Esophagus squamous epithelium (tissue), 5 donors: ENCODE measurements at places on chromosomes 2 and 18.
A peak's percentile ranks its signal among the peaks of the same experiment; 100 is the strongest.

GRCh38 chr2:137677466-137677865 is 286.8 kb upstream of the HNMT start:
- H3K27me3 ChIP-seq = no peaks in the 10 kb centered on the region
- H3K4me1 ChIP-seq = peaks cover 42% of the 10 kb centered on the region
- no peak overlapping the region for H3K4me3 ChIP-seq
- H3K36me3 ChIP-seq = no peaks in the 10 kb centered on the region
- no peak for DNase-seq

GRCh38 chr18:11183637-11184036 is 34.3 kb upstream of the PIEZO2 start:
- DNase-seq = no peak
- H3K27me3 ChIP-seq = no peaks in the 10 kb centered on the region
- no peak overlapping the region for H3K27ac ChIP-seq
- no peaks in the 10 kb centered on the region for H3K4me1 ChIP-seq

DNA sequence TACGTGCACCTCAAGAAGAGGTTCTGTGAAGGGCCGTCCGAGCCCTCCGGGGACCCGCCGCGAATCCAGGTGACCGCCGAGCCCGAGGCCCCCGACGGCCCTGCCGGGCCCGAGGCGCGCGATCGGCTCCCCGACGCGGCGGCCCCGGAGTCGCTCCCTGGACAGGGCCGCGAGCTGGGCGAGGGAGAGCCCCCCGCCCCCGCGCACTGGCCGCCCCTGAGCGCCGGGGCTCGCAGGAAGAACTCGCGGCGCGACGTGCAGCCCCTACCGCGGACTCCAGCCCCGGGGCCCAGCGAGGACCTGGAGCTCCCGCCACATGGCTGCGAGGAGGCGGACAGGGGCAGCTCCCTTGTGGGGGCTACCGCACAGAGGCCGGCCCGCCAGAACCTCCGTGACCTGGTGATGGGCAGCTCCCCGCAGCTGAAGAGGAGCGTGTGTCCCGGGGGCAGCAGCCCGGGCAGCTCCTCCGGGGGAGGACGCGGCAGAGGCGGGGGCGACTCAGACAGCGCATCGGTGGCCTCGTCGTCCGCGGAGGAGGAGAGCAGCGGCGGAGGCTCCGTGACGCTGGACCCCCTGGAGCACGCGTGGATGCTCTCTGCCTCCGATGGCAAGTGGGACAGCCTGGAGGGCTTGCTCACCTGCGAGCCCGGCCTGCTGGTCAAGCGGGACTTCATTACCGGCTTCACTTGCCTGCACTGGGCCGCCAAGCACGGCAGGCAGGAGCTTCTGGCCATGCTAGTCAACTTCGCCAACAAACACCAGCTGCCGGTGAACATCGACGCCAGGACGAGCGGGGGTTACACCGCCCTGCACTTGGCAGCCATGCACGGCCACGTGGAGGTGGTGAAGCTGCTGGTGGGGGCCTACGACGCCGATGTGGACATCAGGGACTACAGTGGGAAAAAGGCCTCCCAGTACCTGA is 812 bp downstream of the SOWAHC start:
- H3K27ac ChIP-seq = peak overlapping the region; percentile 100
- H3K4me1 ChIP-seq = peaks cover 80% of the 10 kb centered on the region
- DNase-seq = no peak
- H3K36me3 ChIP-seq = peaks cover 13% of the 10 kb centered on the region
- H3K4me3 ChIP-seq = peak overlapping the region; percentile 83
- H3K27me3 ChIP-seq = no peaks in the 10 kb centered on the region

DNA sequence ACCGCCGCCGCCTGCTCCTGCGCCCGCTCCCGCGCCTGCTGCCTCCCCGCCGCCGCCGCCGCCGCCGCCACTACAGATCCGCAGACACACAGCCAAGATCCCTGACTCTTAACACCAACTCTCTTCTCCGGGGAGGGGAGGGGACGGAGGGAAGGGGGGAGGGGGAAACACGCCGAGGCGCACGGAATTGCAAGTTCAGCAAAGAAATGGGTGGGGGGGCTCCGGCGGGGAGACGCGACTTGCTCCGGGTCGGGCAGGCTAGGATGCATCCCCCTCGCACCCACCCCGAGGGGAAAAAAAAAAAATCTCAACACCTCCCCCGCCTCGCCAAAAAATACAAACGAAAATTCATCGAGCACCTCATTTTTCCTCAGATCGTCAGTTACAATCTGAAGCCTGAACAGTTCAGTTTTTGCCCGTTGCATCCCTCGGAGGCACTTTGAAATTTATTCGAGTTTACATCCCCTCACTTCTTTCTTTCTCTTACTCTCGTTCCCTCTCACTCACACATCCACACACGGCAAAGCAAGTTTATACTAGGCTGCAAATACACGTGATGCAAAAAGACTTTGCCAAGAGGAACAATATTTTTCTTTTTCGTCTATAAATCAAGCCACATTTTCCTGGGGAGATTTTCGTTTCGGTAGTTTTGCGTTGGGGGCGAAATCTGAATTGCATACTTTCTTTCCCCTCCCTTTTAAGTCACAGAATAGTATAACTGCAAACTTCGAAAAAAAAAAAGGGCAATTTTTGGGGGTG is at the start of gene TCF4:
Gene TCF4, minus strand, starts transcription at position 82 of the 759 bp plus-strand sequence. CDS start 1,076 bp downstream, outside the sequence.
- H3K36me3 ChIP-seq = no peaks in the 10 kb centered on the region

DNA sequence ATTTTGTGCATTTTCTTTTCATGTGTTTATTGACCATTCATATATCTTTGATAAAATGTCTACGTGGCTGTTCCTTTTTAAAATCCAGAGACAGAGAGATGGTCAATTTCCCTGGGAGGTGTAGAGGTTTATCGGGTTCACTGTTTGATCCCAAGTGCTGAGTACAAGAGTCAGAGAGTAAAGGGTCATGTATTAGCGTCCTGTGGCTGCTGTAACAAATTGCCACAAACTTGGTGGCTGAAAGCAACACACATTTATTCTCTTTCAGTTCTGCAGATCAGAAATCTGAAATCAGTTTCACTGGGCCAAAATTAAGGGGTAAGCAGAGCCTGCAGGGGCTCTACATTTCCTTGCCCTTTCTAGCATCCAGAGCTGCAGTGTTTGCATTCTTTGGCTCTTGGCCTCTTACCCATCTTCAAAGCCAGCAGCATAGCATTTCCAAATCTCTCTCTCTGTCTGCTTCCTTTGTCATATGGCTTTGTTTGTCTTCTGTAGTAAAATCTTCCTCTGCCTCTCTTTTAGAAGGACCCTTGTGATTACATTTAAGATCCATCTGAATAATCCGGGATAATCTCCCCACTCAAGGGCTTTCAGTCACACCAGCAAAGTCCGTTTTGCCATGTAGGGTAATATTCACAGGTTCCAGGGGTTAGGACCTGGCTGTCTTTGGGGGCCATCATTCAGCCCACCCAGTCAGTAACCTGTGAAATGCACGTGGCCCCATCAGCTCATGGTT is 49.9 kb downstream of the TMEM17 start:
- H3K4me3 ChIP-seq = no peak overlapping the region
- no peaks in the 10 kb centered on the region for H3K36me3 ChIP-seq
- DNase-seq = no peak
- peak overlapping the region; percentile 87 for H3K27ac ChIP-seq
- H3K27me3 ChIP-seq = no peaks in the 10 kb centered on the region

DNA sequence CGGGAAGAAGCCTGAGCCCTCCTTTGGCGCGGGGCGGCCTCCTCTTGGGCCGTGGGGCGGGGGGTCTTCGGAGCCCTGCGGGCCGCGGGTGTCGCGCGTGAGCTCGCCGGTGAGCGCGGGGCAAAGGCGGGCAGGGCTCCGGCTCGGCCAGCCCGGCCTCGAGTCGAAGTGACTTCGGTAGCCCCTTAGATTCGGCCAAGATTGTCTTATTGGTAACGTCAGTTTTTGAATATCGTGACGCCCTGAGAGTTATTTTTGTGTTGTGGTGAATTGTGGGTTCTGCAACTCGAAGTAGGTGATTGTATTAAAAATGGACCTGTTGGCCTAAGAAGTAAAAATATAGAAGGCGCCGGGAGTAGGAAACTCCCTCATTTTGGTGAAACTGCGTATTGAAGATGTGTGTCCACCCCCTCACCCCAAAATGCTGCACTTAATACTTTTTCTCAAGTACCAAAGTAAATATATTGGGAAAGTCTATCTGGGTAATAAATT is 669 bp downstream of the MARCHF7 start:
- H3K27ac ChIP-seq = peak overlapping the region; percentile 98
- H3K36me3 ChIP-seq = peaks cover 6% of the 10 kb centered on the region
- H3K4me3 ChIP-seq = peak overlapping the region; percentile 90
- DNase-seq = no peak
- no peaks in the 10 kb centered on the region for H3K27me3 ChIP-seq
- peaks cover 35% of the 10 kb centered on the region for H3K4me1 ChIP-seq

GRCh38 chr2:158943973-158944372 is 24.5 kb upstream of the TANC1 start:
- no peak overlapping the region for H3K4me3 ChIP-seq
- DNase-seq = no peak
- no peaks in the 10 kb centered on the region for H3K4me1 ChIP-seq
- no peaks in the 10 kb centered on the region for H3K27me3 ChIP-seq

DNA sequence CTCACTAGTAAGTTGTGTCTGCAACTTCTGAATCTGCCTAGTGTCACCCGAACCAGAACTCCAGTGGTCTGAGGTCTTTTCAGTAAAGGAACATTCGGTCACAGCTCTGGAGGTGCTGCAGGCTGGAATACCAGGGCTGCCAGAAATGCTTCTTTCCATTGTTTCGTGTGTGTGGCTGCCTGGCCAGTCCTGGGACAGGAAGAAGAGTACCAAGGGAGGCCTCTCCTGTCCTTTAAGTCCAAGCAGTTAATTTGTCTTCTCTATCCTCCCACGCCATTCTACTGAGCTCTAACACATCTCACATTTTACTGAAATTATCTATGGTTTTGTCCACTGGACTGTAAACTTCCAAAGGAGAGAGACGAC is 196.0 kb downstream of the LNPK start:
- H3K27ac ChIP-seq = no peak overlapping the region
- H3K4me3 ChIP-seq = no peak overlapping the region
- H3K4me1 ChIP-seq = no peaks in the 10 kb centered on the region
- no peak for DNase-seq
- no peaks in the 10 kb centered on the region for H3K36me3 ChIP-seq

DNA sequence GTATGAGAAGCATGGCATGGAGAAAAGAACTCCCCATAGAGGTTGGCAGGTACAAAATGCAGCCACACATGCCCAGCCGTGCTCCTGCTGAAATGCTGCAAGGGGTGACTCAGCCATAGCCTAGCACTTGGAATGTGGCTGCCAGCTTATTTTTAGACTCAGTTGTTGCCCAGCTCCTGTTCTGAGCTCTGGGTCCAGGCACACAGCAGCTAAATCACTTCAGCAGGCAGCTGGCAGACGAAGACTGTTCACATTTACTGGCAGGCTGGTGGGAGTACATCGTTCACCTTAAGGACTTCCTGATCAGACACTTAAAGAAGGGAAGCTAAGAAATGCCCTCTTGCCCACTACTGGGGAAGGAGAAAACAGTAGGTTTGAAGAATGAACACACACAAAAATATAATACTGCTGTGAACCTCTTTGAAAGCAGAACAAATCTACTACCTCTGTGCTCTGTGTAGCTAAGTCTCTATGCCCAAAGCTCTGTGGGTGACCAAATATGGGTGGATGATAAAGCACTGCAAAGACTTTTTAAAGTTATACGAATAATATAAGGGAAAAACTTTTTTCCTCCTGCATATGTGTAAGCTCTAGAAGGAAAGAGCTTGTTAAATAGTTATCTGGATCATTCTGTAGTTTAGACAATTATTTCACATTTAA is 146.1 kb downstream of the LNPK start:
- no peak for DNase-seq
- no peaks in the 10 kb centered on the region for H3K27me3 ChIP-seq
- no peak overlapping the region for H3K27ac ChIP-seq

GRCh38 chr2:34670482-34670881 is 1071.4 kb upstream of the FAM98A start:
- H3K27ac ChIP-seq = no peak overlapping the region
- no peaks in the 10 kb centered on the region for H3K4me1 ChIP-seq
- H3K4me3 ChIP-seq = no peak overlapping the region
- no peaks in the 10 kb centered on the region for H3K36me3 ChIP-seq
- no peak for DNase-seq

DNA sequence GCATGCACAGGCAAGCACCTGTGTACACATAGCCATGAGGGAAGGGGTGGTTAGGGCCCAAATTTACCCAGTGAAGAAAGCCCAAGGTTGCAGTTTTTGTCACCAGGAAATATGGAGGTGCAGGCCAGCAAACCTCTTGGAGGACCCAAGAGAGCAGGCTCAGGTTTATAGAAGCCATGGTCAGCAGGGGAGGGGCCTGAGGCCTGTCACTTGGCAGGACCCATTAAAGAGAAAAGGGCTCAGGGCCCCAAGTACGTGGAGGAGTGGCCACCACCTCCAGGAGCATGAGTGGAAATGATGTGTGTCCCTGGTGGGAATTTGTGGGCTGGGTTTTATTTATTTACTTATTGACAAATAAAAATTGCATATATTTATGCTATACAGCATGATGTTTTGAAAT is 192.9 kb downstream of the HAUS1 start:
- no peak overlapping the region for H3K27ac ChIP-seq
- no peaks in the 10 kb centered on the region for H3K4me1 ChIP-seq
- no peaks in the 10 kb centered on the region for H3K36me3 ChIP-seq

DNA sequence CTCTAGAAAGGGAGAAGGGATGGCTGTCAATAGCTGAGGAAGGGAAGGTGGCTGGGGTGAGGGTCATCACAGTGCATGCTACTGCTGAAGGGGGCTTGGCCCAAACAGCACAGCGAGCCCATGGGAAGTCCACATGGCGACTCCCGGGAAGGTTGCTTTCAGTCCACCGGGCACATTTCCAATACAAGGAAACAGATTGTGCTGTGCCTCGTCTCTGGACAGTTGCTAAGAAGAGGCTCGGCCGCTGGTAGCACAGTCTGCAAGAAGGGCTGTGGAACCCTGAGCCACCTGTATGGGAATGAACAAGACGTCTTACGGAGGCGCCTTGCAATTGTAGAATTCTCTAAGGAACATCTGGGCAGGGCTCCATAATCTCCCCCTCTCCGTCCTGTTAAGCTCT is 123.1 kb downstream of the CELF4 start:
- no peaks in the 10 kb centered on the region for H3K36me3 ChIP-seq
- no peaks in the 10 kb centered on the region for H3K27me3 ChIP-seq
- no peak for DNase-seq
- H3K4me3 ChIP-seq = no peak overlapping the region

DNA sequence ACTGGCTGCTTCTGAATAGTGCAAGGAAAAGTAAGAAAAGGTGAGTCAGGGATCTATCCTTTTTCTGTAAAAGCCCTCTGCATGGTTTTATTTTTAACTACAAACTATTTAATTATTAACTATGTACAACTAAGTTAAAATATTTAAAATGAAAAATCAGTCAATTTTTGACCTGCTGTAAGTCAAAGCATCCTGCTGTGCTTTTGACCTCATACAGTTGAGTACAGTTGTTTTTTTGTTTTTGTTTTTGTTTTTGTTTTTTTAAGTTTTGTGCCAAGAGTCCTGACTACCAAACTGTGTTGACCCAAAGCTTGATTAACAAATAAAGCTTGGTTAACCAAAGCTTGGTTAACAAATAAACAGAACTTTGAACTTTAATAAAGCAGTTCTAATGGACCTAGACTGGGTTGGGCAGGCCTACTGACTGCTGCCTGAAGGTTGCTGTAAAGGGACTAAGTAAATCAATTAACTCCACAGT is at the start of gene ACMSD:
Gene ACMSD, plus strand, starts transcription at position 474 of the 478 bp plus-strand sequence. CDS start 67 bp downstream, outside the sequence.
- H3K4me3 ChIP-seq = no peak within 1 kb of the TSS
- no peaks in the 10 kb centered on the region for H3K27me3 ChIP-seq
- H3K27ac ChIP-seq = no peak within 1 kb of the TSS
- H3K4me1 ChIP-seq = no peaks in the 10 kb centered on the region
- DNase-seq = no peak
- no peaks in the 10 kb centered on the region for H3K36me3 ChIP-seq
